ENCODE measurements at places on chromosomes 12 and 14.
A peak's percentile ranks its signal among the peaks of the same experiment; 100 is the strongest.

- no peak for DNase-seq
Measured at GRCh38 chr12:42326541-42327226, 717 bp downstream of the PPHLN1 start.

DNA sequence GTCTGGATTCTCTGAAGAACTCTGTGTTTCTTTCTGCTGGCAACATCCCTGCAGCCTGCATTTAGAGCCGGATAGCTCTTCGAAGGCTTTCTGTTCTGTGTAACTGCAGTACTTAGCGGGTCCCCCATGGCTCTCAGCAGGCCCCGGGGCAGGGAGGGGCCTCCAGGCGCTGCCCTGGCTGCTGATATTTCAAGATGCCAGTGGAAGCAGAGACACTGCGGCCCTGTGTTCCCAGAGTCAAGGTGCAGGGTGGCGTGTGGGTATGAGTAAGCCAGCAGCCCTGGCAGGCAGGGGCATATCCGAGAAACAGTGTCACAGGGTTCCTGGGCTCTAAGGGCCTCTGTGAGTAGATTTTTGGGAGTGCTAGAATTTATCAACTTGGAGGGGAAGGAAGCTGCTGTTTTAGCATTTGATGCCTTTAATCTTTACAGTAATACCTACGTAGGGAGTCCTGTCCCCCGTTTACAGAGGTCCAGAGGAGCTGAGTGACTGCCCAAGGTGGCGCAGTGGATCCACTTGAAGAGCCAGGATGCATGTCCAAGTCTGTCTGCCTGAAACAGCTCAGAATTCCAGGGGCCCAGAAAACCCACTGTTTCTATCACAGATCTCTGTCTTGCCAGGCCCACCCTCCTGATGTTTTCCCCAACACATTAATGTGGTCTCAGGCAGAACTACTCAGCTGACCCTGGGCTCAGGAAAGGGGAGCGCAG is 16.2 kb downstream of the ESRRB start:
- no peak for DNase-seq

DNA sequence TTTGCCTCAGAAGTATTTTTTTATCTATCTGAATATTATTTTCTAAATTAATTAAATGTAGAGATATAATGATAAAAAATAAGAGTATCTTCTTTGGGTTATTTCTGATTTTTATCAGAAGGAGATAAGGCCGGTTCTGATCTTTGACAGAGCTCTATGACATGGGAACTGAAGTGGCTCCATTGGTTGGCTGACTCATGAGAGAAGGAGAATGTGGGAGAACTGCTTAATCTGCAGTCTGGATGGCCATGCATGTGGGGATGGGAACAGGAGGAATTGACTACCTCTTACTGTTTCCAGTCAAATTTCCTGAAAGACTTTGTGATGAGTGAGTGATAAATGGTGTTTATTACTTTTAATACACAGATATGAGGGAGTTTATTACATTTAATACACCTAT is 155.8 kb upstream of the ATP2B1 start:
- DNase-seq: no peak

DNA sequence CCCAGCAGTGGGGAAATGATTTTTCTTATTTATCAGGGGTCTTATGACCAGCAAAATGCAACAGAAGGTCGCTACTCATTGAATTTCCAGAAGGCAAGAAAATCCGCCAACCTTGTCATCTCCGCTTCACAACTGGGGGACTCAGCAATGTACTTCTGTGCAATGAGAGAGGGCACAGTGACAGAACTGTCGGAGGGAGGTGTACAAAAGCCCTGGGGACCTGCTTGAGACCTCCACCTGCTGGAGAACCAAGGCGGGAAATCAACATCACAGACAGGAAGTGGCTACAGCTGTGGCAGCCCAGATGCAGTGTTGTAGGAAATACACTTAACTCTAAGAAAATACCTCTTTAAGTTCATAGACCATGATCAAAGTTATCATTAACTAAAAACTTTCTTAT is 250.9 kb upstream of the OR4E1 start:
- DNase-seq: peak; percentile 25

DNA sequence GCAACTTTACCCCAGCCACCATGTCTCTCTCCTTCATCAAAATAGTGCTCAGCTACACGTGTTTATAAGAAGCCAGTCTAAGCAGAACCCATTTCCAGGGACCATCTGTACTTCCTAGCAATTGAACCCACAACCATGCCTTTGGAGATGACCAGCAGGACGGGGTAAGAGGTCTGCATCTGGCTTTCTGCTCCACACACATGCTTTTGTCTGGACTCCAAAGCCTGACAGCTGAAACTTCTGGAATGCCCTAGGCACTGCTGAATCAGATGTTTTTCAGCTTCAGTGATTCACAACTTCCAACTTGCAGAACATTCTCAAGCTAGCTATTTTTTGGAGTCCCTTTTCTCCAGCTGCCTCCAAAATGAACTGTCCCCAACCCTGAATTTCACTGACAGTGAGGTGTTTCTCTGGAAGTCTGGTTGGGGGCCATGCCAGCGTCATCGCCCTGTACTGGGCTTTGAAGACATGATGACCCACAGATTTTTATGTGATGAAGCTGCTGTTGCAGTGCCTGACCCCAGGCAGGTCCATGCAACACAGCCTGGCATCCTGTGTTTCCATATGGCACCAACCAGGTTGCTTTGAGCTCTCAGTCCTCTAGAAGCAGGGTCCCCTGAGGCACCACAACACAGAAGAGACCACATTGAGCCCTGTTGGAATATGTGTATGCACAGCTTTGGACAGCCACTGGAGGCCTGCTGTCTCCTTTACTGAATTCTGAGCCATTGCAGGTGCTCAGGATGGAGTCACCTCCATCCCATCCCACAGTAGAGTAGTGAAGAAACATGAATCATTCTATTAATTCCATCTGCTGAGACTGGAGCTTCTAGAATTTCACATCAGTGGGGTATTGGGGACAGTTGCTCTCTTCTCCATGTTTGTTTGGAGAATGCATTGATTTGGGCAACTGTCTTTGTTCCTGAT is 80.2 kb downstream of the NUAK1 start:
- no peak for DNase-seq

- no peak for DNase-seq
Measured at GRCh38 chr12:20274008-20274407, 94.3 kb upstream of the PDE3A start.

Measured in stimulated activated CD8-positive, alpha-beta memory T cell treated with anti-CD3 and anti-CD28 coated beads, Interleukin-12 subunit alpha, Interleukin-12 subunit beta, amount 100 ng/mL, for 4 hours (primary cell).